ENCODE measurements at places on chromosomes 5 and 9.
A peak's percentile ranks its signal among the peaks of the same experiment; 100 is the strongest.

DNA sequence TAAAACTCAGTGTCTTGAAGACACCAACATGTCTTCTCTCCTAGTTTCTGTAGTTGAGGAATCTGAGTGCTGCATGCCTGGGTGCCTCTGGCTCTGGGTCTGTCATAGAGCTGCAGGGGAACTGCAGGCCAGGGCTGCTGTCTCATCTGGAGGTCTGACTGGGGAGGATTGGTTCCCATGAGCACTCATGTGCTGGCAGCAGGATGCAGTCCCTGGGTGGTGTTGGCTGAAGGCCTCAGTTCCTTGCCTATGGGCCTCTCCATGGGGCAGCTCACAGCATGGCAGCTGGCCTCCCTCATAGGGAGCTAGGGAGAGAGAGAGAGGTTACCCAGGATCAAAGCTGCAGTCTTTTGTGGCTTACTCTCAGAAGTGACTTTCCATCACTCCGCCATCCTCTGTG is 22.6 kb downstream of the UBE2QL1 start:
- DNase-seq = no peak

GRCh38 chr9:3857673-3858072 is 331.9 kb upstream of the RFX3 start:
- DNase-seq = no peak

- DNase-seq = no peak
Observed at GRCh38 chr9:95565982-95566381, 49.2 kb upstream of the PTCH1 start.

GRCh38 chr9:114737118-114737517 is 55.1 kb upstream of the TEX48 start:
- peak; percentile 21 for DNase-seq

DNA sequence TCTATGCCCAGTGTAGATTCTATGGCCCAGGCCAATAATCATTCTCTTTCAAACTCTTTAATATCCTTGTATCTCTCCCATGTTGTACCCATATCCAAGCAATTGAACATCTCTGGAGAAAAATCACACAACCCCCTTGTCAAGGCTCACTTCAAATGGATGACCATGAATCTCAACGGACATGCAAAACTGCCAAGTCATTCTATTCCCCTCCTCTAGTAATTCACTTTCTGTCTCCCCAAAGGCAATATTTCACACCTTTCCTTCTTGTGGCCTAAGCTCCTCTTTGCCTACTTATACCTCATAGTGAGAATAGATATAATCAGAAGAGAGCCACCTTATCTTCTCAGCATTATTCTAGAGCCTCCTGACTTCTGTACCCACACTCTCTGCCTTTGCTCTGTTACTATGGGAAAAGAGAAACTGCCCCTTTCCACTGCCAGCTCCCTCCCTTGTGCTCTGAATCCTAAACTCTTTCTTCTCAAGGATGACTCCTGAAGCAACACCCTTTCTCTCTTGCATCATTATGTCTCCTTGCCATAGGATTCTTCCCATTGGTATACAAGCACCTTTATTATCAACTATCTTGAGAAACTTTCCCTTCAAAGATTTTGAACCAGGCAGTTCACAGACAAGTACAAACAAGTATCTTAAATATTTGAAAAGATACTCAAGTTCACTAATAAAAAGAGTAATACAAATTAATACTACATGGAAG is 66.1 kb downstream of the RPS23 start:
- no peak for DNase-seq

DNA sequence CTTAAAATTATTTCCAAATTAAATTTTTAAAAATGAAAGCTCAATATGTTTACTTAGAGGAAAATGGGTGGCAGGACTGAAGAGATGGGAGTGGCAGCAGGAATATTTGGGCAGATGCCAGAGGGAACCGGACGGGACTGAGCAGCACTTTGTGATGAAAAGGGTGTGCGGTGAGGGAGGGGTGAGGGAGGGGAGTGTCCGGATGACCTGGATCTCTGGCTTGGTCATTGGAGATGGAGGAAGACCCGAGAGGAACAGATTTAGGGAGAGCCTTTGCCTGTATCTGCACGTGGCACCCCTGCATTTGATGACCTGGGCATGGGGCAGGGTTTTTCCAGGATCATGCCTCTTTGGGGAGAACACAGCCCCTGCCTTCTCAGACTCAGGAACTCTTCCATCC is 201.1 kb upstream of the MVB12B start:
- DNase-seq = no peak

DNA sequence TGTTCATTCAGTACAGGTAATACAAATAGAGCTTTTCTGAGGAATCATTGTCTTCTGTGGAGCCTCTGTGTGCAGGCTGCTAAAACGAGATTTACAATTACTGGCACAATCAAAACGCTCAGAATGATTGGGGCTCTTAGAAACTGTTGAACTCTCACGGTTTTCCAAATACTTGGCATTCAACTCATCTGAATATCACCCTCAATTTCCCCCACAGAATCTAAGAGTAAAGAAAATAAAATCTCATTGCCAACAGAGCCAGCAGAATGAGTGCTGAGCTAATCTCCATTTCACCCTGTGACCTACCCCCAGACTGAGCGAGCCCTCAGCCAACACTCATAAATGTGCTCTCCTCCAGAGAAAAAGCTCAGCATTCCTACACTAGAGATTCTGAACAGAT is 35.3 kb upstream of the TMED7 start:
- no peak for DNase-seq

DNA sequence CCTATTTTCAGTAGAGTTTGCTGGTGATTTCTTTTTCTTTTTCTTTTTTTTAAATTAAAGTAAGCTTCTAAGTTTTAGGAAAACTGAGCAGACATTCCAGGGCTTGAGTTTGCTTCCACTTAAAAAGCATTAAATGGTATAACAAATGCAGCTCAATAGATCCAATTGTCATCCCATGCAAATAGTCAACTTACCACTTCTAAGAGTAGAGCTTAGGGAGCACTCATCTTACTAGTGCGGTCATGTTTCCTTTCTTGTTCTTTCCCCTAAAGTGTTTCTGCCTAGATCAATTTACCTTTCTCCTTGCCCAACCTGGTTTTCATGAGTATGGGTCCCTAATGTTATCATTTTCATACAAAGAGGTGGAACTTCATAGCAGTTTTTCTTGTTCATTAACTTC is 13.0 kb upstream of the CEP120 start:
- no peak for DNase-seq

DNA sequence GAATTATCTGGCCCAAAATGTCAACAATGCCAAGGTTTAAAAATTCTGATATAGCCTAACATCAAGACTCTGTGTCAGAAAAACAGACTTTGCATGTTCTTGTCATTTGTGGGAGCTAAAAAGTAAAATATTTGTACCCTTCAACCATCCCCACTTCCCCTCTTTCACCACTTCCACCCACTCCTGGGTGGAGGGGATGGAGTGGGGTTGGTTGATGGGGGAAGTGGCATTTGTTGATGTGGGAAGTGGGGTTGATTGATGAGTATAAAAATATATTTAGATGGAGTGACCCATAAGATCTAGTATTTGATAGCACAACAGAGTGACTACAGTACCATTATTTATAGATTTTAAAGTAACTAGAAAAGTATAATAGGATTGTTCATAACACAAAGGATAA is 55.0 kb upstream of the C9orf72 start:
- no peak for DNase-seq

- DNase-seq = no peak
Observed at GRCh38 chr5:122471031-122471751, 159.2 kb downstream of the SNCAIP start.

DNA sequence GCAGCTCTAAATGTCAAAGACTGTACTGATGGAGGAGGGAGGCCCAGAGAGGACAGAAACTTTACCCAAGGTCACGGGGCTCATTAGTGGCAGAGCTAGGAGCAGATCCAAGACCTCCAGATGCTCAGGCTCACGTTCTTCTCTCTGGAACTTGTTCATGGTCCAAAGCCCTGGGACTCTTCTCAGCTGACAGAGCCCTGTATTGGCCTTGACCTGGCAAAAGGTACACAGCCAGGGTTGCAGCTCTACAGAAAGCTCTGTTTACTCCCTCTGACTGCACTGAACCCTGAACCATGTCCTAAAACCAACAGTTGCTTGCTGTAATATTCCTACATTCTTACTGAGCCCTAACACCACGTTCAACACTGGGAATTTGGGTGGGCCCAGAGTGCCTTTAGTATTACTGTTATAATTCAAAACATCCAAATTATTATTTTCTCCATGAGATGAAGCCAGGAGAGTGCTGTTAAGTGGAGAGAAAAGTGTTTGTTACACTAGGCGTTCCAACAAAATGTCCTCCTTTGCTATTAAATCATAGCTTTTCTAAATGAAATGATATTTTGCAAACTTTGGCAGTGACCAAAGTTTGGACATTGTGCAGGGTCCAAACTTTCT is 602.4 kb upstream of the CLINT1 start:
- no peak for DNase-seq

DNA sequence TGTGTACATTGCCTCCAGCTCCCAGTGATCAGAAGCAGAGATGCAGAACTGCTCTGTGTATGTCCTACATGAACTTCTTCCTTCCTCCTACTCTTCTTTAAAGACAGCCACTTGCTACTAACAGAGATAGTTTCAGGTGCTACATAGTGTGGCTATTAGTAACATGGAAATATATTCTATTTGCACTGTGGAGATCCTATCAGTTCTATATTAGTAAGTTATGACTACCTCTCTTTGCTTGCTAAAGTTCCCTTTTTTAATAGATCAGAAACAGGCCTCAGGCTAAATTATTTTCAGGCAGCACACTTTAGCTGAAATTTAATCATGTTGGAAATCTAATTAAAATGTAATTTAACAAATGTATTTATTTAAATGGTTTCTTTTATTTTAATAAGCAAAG is 64.4 kb upstream of the TNFSF8 start:
- no peak for DNase-seq

GRCh38 chr9:129554649-129555048 is 66.3 kb downstream of the C9orf50 start:
- no peak for DNase-seq

DNA sequence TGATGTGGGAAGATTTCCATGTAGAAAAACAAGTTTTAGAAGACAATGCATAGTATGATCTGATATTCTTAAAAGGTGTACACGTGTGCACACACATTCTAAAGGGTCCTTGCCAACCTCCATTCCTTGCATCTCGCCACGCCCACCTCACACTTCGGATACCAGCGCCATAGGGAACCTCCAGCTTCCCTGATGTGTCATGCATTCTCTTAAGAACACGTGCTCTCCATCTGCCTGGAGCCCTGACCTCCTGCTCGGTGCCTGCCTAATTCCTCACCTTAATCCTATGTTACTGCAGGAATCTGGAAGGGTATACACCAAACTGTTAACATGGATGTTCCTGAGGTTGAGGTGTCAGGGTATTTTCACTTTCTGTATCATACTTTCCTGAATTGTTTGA is 63.1 kb downstream of the PTCD2 start:
- no peak for DNase-seq

- no peak for DNase-seq
Observed at GRCh38 chr5:142056816-142057696, 44.2 kb upstream of the GNPDA1 start.

GRCh38 chr5:5983261-5983980 is 394.9 kb downstream of the MED10 start:
- DNase-seq = no peak

DNA sequence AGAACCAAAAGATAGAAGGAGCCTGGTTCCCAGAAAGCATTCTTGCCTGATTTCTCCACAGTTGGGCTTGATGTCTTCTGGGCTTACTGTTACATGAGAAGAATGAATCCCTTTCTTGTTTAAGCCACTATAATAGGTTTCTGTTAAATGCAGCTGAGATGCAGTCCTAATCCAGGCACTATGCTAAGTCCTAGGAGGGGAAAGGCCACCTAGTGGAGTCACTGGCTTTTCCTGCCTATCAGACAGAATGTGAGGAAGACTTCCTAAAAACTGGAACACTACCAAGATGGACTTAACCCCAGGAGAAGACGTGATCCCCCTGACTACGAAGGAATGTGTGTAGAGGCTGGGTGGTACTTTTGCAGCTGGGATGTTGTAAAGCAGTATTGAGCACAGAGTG is 34.3 kb upstream of the FSD1L start:
- no peak for DNase-seq

- DNase-seq = no peak
Observed at GRCh38 chr5:15012061-15012460, 140.5 kb upstream of the ANKH start.

DNA sequence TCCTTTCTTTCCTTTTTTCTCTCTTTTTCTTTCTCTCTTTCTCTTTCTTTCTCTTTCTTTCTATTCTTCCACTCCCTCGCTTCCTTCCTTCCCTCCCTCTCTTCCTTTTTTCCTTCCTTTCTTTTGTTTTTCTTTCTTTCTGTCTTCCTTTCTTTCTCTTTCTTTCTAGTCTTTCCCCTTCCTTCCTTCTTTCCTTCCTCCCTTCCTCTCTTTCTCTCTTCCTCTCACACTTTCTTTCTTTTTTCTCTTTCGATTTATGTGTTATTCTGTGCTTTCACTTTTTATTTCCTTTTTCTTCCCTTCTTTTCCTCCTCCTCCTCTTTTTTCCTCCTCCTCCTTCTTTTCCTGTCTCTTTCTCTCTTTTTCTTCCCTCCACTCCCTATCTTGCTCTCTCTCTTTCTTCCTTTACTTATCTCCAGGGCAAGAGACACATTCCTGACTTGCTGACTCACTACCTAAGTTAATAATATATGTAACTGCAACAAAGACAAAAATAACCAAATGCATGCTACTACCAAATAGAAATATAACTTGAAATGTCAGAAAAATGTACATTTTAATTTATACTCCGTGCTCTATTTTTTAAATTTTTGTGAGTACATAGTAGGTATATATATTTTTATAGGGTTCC is 445.5 kb downstream of the GABRG2 start:
- DNase-seq = no peak

DNA sequence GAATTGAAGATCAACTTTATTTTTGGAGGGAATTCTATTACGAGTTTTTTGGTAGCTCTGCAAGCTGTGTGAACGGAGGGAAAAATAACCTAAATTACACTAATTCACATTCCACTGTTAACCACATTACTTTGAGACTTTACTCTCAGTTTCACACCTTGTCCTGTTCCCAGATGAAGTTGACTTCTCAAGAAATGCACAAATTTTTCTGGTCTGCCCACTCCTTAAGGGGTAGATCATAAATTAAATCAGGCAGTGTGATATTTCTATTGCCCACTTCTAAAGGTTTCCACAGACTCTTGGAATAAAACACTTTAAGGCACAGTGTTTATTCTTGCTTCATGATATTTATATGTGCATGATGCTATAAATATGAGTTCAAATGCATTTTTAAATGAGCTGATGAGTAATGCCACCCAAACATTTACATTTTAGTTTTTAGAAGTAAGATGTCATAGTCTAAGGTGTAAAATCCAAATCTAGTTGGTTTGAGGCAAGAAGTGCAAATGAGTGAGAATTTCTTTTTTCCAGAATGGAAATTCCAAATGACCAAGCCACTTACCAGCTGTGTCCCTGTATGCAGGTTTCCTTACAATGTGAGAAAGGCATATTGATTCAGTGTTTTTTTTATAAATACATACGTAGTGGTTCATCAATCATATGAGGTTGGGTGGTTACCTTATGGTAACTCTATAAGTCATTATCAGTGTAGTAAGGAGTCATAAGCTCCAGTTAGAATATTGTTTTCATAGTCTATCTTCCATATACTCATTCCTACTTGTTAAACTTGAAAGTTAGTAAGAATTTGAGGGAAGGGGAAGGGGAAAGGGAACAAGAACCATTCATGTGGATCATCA is 437.7 kb upstream of the MEF2C start:
- DNase-seq = no peak
